Breast epithelium (tissue), 4 donors: ENCODE measurements at places on chromosomes 5 and 9.
A peak's percentile ranks its signal among the peaks of the same experiment; 100 is the strongest.

DNA sequence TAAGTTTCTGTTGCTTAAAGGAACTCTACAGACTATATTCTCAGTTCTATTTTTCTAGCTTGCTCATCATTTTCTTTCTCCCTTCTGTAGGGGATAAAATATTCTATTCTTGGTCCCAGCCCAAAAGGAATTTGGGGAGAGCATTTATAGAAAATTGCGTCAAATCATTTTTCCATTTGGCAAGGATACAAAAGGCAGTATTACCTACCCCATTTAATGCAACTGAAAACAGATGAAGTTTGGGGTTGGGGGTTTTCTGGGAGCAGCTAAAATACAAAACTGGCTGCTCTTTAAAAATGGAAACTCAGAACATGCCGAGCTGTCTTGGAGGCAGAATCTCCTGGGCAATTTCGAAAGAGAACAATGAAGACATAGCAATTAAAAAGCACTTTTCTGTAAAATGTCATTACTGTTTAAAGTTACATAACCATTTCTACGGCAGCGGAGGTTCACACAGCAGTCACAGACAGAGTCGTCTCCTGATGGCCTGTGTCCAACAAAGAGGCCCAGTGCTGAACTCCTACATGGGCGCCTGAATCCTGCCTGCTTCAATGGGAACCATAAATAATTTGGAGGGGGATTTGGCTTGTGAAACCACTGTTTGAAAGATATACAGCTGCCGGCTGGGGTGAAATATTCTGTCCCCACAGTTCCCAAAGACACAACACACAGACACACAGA is 152.4 kb downstream of the BRINP1 start:
- H3K4me3 ChIP-seq = peak overlapping the region; percentile 28
- no peaks in the 10 kb centered on the region for H3K27me3 ChIP-seq

DNA sequence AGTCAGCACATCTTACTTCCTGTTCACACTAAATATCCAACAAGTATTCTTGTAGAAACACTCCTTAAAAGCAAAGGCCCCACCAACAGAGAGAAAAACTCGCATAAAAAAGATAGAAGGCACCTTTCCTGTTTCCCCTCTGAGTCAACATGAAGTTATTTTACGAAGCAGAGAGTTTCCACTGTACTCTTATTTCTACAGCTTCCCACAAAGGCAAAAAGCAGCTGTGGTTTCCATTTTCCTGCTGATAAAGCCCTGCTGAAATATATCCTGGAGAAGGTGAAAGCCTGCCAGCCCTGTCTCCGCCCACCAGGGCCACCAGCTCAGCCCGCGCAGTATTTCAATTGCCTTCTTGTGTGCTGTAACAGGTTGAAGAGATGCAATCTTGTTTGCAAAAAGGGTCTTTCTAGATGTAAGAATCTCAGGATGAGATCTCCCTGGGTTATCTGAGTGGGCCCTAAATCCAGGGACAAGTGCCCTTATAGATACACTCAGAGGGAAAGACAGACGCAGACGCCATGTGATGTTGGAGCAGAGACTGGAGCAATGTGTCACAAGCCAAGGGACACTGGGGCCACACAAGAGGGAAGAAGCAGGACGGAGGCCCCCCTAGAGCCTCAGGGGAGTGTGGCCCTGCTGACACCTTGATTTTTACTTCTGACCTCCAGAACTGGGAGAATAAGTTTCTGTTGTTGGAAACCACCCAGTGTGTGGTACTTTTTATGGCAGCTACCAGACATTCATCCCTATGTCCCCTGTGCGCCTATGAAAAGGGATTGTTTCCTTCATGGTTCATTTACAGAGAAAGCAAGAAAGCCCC is 19.9 kb downstream of the SEMA4D start:
- DNase-seq = no peak
- H3K36me3 ChIP-seq = no peaks in the 10 kb centered on the region
- no peaks in the 10 kb centered on the region for H3K4me1 ChIP-seq
- H3K27me3 ChIP-seq = no peaks in the 10 kb centered on the region
- no peak overlapping the region for H3K27ac ChIP-seq

DNA sequence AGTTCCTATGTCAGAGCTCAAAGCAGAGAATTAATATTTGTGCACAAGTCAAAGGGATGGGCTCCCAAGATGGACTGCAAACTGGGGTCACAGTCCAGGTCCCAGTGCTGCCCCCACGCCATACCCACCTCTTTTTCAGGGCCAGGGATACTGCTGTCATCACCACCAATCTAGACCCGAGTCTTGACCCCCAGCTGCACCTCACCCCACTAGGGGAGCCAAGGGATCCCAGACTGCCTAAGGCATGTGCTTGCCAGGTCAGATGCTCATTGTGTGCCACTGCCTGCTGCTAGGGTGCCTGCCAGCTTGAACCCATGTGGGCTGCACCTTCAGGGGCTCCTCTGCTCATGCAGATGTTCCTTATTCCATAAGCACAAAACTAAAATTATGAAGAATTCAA is 215.6 kb upstream of the NREP start:
- H3K27ac ChIP-seq = no peak overlapping the region
- no peak overlapping the region for H3K4me3 ChIP-seq
- H3K27me3 ChIP-seq = no peaks in the 10 kb centered on the region
- no peaks in the 10 kb centered on the region for H3K4me1 ChIP-seq
- DNase-seq = no peak

GRCh38 chr5:115579747-115580173 is 22.5 kb downstream of the TICAM2 start:
- no peak overlapping the region for H3K27ac ChIP-seq
- no peaks in the 10 kb centered on the region for H3K36me3 ChIP-seq
- no peak overlapping the region for H3K4me3 ChIP-seq
- no peaks in the 10 kb centered on the region for H3K4me1 ChIP-seq
- H3K27me3 ChIP-seq = no peaks in the 10 kb centered on the region

DNA sequence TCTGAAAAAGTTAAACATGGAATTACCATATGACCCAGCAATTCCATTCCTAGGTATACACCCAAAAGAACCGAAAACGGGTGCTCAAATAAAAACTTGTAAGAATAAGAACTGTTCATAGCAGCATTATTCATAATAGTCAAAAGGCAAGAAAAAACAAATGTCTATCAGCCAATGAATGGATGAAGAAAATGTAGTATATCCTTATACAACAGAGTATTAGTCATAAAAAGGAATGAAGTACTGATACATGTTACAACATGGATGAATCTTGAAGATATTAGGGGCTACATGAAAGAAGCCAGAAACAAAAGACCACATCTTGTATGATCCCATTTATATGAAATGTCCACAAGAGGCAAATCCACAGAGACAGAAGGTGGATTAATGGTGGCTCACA is 15.6 kb upstream of the BRD3 start:
- DNase-seq = no peak
- H3K27ac ChIP-seq = no peak overlapping the region
- H3K36me3 ChIP-seq = no peaks in the 10 kb centered on the region
- H3K4me1 ChIP-seq = no peaks in the 10 kb centered on the region
- no peaks in the 10 kb centered on the region for H3K27me3 ChIP-seq

- H3K4me1 ChIP-seq = no peaks in the 10 kb centered on the region
- H3K27me3 ChIP-seq = no peaks in the 10 kb centered on the region
- H3K4me3 ChIP-seq = no peak overlapping the region
- DNase-seq = no peak
Measured at GRCh38 chr5:175484829-175485228, 6.5 kb downstream of the SFXN1 start.
